ENCODE measurements at places on chromosomes 16 and 17.

DNA sequence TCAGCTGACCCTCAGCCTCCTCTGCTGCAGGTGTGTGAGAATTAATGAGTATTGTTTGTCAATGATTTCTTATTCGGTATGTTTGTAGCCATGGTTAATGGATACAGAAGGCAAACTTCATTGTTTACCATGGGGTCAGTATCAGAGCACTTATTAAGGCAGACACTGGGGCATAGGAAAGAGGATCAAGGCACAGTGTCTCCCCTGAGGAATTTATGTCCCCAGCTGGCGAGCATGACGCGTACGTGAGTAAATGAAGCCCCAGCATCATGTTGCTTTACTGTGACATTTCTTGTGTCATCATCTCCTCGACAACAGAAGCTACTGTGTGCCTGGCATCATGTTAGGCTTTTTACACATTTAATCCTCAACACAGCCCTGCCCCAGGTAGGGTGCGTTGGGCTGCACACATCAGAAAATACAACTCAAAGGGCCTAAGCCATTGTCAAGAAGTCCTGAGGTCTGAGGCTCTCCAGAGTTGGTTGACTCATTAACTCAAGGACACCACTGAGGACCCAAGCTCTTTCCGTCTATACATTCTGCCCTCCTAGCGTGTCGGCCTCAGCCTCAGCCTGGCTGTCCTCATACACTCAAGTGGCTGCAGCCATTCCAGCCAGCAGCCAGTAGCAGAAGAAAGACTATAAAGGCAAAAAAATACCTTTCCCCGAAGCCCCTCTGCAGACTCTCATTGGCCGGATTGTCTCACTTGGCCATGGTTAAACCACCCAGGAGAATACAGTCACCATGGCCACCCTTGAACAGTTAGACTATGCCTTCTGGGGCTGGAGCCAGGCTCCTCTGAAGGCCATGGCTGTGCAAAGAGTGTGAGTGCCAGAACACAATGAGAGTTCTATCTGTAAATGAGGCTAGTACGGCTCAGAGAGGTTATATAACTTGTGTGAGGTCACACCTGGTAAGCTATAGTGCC lies 13.9 kb upstream of the ZCCHC14 start:
- DNase-seq = no peak

DNA sequence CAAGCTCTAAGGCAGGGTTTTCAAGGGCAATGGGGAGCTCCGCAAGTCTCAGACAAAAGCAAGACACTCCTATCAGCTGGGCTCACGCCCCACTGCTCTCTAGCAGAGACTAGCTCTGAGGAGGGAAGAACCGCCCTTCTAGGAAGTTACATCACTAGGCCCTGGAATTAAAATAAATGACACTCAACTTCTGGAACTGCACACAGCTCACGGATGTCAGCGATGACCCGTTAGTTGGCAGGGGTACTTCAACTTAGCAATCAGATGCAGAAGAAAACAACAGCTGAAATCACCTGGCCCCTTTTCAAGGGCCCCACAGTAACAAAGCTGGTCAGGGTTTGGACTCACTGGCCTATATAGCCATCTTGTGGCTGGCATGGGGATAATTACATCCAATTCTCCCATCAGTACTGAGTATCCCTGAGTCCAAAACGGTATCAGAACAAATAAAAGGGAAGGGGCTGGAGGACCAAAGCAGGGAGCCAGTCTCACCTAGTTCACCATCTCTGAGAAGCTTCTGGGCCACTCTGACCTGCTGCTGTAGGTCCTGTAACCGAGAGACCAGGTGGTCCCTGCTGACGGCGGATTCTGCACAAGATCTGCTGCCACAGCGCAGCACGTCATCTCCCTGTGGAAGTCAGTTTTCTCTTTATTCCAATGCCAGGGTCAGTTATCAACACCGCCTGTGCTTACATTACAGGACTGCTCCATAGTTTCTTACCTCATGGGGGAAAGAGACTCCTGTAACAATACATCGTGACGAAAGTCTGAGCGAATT lies 22.2 kb downstream of the SERPINF1 start:
- DNase-seq = peak; percentile 48

DNA sequence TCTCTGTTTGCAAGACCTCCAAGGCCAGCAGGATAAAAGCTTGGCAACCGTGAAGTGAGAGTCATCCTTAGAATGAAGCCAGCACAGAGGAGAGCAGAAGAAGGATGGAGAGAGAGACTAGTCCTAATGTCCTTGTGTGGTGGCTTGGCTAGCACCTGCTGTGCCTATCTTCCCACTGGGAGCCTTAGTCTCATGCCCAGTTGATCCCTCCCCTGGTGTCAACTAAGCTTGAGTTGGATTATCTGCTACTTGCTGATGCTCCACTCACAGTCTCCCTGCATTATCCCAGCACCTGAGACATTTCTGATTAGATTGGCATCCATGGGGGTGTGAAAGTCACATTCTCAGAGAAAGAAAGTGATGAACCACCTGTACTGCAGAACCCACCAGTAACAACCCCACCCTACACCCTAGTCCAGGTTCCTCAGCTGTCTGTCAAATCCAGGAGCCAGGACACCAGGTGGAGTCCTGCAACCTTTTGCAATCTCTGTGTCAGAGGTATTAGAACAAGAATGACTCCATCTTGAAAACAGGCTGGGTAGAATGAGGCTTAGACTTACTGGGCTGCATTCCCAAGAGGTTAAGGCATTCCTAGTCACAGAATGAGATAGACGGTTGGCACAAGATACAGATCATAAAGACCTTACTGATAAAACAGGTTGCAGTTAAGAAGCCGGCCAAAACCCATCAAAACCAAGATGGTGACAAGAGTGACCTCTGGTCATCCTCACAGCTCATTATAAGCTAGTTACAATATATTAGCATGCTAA lies 460.2 kb upstream of the C16orf82 start:
- no peak for DNase-seq

DNA sequence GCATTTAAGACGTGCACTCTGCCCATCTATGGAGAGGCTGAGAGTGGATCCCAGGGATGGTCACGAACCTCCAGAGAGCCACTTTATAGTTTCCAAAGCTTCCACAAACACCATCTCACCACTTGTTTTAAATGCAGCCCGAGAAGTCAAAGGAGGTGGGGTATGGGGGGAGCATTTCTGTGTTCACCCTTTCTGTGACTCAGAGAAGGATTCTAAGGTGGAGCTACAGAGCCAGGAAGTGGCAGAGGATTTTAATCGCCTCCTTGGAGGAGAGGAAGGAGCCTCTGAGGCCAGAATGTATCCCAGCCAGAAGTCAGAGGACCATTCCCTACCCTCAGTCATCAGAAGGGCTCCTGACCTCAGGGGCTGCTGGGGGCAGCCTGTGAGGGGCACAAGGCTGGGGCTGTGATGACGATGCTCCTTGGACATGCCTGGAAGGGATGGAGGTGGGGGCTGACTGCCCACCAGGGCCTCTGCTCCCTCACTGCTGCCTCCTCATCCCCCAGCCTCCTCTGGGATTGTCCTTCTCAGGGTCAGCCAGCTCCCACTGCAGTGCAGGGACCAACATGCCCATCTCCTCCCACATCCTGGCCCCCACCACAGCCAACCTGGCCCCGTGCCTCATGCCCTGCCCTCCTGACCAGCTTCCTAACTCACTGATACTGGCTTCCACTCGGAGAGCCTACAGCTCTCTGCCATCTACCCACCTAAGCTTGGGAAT lies 2.8 kb downstream of the XYLT2 start:
- no peak for DNase-seq

DNA sequence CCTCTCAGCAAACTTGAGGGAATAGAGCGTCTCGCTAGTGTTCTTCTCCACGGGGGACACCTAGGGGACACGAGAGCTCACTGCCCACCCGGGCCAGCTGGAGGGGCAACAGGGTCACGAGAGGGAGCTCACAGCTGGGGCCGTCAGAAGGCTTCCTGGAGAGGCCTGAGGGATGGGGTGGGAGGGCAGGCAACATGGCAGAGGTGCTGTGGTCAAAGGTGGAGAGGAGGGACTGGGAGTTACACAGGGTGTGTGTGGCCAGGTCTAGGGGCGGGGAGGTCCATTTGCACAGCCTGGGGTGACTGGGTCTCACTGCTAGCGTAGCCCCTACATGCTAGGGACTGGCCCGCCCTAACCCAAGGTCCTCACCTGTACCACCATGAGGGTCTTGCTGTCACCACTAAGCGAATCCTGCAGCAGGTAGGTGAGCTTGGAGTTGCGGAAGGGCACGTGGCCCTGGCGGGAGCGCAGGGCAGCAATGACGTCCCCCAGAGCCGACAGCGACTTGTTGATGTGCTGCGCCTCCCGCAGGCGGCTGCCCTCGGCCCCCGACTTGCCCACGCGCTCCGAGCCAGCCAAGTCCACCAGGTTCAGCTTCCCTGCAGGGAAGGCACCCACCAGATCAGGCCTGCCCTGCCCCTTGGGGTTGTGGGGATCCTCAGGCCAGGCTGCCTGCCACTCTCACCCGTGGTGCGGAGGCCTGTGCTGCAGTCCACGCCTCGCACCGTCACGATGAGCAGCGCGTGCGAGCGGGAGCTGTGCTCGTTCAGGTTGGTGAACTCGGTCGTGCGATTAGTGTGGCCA lies 25.0 kb downstream of the KATNB1 start:
- DNase-seq = no peak

- no peak for DNase-seq
These were observed 15.7 kb downstream of the DNAI2 start for GRCh38 chr17:74289688-74290087.

GRCh38 chr16:84348386-84348888 lies 19.9 kb upstream of the ATP2C2 start:
- DNase-seq = no peak

GRCh38 chr16:84732674-84733352 lies 33.0 kb downstream of the USP10 start:
- DNase-seq = no peak

GRCh38 chr17:72407336-72407909 lies 286.6 kb downstream of the SOX9 start:
- DNase-seq = peak; percentile 69

DNA sequence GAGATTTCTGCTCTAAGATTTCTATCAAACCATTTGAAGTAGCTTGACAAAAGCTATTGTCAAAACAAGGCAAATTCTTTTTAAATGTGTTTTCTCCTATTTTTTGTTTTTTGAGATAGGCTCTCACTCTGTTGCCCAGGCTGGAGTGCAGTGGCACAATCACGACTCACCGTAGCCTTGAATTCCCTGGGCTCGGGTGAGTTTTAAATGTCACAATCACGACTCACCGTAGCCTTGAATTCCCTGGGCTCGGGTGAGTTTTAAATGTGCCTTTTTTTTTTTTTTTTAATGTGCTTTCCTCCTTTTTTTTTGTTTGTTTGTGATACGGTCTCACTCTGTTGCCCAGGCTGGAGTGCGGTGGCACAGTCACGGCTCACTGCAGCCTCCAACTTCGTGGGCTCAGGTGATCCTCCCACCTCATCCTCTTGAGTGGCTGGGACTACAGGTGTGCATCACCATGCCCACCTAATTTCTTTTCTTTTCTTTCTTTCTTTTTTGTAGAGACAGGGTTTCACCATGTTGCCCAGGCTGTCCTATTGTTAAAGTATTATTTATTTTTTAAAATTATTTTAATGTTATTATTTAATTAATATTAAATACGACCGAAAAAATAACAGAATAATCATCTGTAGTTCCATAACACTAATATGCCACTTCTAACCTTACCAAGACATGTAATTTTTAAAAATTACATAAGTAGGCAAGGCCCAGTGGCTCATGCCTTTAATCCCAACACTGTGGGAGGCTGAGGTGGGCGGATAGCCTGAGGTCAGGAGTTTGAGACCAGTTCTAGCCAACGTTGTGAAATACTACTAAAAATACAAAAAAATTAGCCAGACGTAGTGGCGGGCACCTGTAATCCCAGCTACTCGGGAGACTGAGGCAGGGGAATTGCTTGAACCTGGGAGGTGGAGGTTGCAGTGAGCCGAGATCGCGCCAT lies 69.7 kb upstream of the FA2H start:
- no peak for DNase-seq

DNA sequence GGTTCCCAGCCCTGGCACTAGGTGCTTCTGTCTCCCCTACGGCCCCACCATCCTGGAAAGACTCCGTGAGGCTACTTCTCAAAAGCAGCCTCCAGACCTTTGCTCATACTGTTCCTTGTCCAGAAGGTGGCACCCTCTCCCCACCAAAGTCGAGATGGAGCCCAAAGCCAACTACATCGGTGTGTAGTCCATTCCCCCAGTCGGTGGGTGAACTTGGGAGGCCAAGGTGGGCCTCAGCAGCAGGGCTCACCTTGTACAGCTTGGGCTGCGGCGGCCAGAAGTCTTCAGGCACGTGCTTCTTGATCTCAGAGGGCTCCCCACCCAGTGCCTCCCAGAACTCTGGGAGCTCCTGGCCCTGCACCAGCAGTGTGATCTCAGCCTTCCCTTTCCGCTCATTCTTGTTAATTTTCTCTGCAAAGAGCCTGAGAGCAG lies 10.2 kb downstream of the FLII start:
- DNase-seq = no peak

GRCh38 chr17:10162096-10162495 lies 36.3 kb downstream of the GAS7 start:
- DNase-seq = no peak

DNA sequence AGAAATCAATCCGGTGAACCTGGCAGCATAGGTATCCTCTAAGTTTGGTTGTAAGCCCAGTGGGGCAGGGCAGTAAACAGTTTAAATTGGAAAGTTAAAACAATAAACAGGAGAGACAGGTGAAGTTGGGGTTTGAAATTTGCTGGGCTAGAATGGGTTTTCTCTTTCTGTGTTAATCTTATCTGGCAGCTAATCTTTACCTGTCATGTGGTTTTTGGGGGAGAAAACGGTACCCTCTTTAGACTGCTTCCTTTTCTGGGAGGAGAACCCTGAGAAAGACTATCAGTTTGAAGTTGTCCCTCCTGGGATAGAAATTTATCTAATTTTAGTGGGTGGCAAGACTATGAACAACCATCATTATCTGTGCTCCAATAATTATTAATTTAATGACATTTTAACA lies 24.0 kb downstream of the CDH13 start:
- DNase-seq = no peak

GRCh38 chr17:36816907-36817288 lies 120.4 kb upstream of the LHX1 start:
- DNase-seq = no peak

DNA sequence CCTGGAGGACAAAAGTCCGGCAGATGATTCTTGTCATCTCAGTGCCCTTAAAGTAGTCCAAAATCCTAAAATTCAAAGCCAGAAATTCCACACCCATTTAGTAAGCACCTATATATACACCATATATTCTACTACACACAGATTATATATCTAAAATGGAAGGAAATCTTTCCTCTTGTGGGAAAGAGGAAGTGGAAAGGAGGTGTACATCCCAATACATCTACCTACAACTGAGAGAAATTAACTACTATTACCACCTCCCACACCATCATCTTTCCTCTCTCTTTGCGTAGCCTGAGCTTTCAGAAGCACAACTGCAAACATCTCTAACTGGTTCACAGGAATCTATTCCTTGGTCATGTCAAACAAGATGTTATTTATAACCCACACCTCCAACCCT lies 5.4 kb upstream of the ITGA2B start:
- DNase-seq = no peak

DNA sequence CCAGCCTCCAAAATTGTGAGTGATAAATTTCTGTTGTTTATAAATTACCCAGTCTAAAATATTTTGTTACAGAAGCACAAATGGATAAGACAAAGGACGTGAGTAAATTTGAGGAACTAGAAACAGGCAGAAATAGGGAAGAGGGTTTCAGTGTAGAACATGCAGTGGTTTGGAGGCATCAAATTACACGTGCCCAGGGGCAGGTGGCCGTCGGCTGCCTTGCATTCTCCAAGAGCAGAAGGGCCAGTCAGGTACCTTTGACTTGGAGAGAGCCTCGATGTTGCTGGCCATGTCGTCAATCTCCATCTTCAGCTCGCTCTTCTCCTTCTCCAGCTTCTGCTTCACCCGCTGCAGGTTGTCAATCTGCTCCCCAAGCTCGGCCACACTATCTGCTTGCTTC lies 54.3 kb downstream of the MYH13 start:
- no peak for DNase-seq
